Right lung (tissue), 10 donors: ENCODE measurements at places on chromosomes 12 and 14. TPM values are rescaled to one million over a fixed set of nuclear protein-coding genes. Genes with fewer than 3 reads are reported as not detected.

The ADIPOR2 gene
- polyA plus RNA-seq = 39.9 TPM

- peak; percentile 22 for DNase-seq
Measured at GRCh38 chr14:82710267-82710841, 1176.7 kb upstream of the SEL1L start.

- no peak for DNase-seq
Measured at GRCh38 chr14:50070230-50070629, 46.1 kb downstream of the VCPKMT start.

- DNase-seq = no peak
Measured at GRCh38 chr12:11264501-11264900, 5.0 kb downstream of the PRB3 start.

GRCh38 chr12:68048648-68049297, 59.5 kb downstream of the IFNG-AS1 start:
- DNase-seq = no peak

- no peak for DNase-seq
Measured at GRCh38 chr14:98945611-98946570, 326.1 kb downstream of the BCL11B start.
